ENCODE measurements at places on chromosomes 11 and 22.

DNA sequence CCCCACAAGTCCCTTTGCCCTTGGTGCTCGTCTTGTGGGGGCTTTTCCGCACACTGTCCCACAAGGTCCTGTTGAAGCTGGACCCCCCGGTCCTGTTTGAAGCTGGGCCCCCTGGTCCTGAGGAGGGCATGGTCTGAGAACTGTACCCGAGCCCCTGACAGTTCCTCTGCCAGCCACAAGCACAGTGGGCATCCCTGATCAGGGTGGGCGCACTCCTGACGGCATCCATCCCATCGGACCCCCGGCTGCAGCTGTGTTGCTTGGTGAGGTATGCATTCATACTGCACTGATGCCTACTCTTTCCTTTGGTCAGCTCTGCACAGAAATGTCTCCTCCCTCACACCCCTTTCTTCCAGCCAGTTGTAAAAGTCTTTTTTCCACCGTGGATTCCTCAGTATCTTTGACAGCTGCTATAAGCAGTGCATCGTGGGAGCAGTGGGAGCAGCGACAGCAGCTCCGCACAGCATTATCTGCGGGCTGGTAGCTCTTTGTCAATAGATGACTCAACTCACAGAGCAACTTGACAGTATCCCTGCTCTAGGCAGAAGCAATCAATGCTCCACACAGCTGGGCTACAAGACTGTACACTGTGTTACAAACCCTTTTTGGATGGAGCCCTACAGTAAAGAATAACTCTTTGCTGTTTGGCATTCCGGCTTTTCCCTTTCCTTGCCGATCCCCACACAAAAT is 1030.8 kb upstream of the CCDC90B start:
- DNase-seq: no peak

- peak; percentile 85 for DNase-seq
Observed at GRCh38 chr22:46070215-46070802, 80.0 kb upstream of the PPARA start.

GRCh38 chr22:30650508-30651116 is 15.0 kb downstream of the SLC35E4 start:
- no peak for DNase-seq

DNA sequence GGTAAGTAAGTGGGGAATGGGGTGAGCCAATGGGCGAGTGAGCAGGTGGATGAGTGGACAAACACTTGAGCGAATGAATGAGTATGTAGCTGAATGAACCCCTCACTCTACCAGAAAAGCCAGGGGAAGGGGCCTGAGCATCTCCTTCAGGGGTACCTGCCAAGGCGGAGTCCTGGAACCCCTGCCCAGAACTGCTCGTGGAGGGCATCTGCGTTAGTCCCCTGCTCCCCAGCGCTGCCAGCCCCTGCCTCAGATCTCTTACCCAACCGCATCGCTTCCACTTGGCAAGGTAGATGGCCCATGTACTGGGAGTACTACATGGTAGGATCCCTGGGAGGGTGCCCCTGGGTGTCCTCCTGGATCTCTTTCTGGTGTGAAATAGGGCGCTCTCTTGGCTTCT is 7.4 kb upstream of the ANO1 start:
- no peak for DNase-seq

DNA sequence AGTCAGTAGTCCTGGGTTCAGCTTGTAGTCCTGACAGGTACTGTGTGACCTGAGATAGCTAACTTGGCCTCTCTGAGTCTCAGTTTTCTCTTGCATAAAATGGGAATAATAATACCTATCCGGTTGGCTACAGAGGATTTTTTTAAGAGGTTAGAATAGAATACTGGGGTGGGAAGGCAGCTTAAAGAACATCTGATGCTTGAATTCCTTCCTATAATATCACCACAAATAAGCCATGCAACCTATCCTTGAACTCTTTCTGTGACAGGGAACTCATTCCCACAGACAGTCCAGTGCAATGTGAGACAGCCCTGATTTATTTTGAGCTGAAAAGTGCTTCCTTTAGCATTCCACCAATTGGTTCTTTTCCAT is 110.1 kb downstream of the CCDC81 start:
- no peak for DNase-seq

GRCh38 chr11:12841946-12842630 is 167.0 kb upstream of the RASSF10 start:
- peak; percentile 57 for DNase-seq

DNA sequence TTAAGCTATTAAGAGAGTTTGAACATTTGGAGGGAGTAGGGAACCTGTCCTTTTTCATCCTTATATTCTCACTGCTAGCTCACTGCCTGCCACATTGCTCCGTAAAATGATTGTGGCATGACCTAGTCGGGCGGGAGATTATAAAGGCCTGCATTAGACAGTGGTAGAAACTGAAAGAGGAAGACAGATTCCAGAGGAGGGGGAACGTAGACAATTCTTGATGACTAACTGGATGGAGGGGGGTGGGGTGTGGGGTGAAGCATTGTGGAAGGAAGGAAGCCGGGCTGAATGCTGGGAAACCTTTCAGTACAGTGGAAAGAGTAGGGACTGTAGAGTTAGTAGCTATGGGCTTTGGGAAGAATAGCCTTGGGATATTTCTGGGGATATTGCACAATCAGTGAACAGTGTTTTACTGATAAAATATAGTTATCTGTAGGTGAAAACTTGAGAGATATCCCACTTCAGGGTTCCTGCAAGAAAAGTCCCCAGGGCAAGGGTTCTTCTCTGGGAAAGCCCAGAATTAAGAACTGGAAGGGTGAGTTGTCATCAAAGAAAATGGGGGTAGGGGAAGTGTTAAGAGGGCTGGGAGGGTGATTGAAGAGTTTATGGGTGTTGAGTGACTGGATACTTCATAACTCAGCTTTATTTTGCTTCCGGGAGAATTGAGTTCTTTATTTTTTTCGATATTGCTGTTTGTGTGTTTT is 2.1 kb downstream of the MED15 start:
- DNase-seq: no peak

- no peak for DNase-seq
Observed at GRCh38 chr11:61930933-61931332, 13.6 kb upstream of the RAB3IL1 start.

DNA sequence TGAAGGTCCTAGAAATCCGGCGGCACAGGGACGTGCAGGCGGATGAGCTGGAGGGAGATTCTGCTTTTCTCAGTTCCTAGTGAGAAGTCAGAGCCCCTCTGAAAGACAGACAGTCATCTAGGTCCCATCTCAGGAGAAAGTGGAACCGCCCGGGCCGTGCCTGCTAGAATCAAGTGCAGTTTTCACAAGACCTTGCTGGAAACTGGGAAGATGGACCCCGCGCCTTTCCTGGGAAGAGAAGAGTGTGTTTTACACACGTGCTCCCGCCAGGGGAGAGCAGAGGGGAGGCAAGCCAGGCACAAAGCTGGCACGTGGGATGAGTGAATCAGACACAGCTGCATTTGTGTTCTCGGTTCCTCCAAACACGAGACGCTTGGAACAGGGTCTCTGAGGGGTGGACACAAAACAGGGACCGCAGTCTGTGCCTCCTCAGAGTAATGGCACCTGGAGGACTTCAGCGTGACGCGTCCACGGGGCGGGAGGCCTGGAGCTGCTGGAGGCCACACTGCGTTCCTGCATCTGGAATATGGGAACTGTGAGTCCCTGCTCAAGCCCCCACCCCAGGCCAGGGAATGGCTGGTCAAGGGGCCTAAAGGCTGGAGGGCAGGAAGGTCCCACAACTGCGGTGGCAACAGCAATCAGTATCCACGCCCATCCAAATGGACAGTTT is 218.3 kb downstream of the BRD1 start:
- no peak for DNase-seq

DNA sequence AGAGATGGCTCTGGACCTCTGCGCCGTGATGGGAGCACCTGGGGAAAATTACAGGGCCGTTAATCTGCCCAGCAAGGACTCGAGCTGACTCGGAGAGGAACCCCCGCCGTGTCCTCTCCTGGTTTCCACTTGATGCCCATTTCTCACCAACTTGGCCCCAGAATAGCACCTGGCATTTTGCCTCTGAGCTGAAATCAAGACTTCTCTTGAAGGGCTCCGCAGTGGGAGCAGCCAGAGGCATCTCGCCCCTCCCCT is 19.0 kb upstream of the CABP7 start:
- no peak for DNase-seq

GRCh38 chr11:1222491-1223345 is at the start of gene MUC5B:
TSS of gene MUC5B (plus strand) at chr11:1223066. CDS start at chr11:1223124, 58 bp downstream.
- no peak for DNase-seq

DNA sequence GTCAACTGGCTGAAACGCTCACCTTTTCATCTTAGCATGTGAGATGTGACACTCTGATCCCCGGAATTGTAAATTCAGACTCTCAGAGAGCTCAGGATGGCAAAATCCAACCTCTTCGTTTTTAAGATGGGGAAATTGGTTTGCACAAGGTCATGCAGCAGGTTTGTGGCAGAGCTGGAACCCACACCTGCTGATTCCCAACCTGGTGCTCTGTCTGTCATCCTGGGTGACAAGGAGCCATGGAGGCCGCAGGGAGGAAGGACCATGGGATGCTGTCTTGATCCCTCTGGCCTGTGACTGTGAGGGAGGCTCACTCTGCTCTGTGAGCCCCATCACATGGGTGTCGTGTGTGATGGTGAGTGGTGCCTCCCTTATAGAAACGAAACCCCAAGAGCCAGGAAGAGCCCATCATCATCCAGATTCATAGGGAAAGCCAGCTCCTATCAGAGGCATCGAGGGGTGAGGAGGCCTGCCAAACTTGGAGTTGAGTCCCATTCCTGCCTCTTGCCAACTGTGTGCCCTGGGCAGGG is 87.4 kb upstream of the SYT13 start:
- DNase-seq: no peak

GRCh38 chr11:86214710-86215109 is 29.8 kb upstream of the EED start:
- no peak for DNase-seq

- no peak for DNase-seq
Observed at GRCh38 chr11:131108760-131109159, 192.5 kb upstream of the SNX19 start.

GRCh38 chr11:123543797-123544196 is 110.6 kb downstream of the SCN3B start:
- no peak for DNase-seq

GRCh38 chr11:6237761-6238302 is 1.1 kb upstream of the CNGA4 start:
- DNase-seq: no peak

GRCh38 chr22:30948930-30949342 is 19.6 kb downstream of the MORC2 start:
- no peak for DNase-seq

GRCh38 chr11:19949606-19950005 is 210.7 kb downstream of the DBX1 start:
- DNase-seq: no peak

DNA sequence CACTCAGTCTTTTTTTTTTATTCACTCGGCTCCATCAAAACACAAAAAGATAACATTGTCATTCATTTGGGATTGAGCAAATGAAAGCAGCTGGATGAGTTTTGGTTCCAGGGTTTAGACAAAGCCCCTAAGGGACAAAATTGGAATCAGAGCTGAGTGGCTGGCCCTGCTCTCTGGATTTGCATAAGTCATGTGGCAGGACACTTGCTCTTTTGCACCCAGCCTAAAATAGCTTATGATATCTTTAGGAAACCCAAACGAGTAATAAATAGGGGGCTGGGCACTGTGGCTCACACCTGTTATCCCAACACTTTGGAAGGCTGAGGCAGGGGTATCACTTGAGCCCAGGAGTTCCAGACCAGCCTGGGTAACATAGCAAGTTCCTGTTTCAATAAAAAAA is 11.0 kb upstream of the TMEM121B start:
- no peak for DNase-seq

DNA sequence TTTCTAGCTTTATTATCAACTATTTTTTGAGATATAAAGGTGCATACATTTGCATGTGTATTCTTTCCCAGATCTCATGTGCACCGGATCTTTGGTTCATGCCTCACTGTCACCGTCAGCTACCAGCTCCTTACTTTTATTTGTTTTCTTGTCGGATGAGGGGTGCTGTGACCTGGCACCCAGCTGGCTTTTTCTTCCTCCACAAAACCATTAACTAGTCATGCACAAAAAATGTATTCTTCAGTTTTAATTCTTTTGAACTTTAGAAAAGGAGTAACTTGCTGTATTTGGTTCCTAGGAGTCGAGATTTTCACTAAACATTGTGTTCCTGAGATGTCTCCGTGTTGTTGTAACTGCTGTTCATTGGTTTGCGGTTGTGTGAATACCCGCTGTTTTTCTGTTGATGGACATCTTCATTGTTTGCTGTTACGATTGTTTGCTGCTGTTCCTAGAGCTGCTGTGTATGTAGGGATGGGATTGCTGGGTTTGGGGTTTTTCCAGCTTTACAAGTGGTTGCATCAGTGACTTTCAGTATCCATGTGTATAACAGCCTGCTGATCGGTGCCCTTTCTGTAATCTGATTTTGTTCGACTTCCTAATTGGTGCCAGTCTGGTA is 39.4 kb downstream of the MOV10L1 start:
- no peak for DNase-seq

GRCh38 chr11:11251394-11251970 is 101.6 kb downstream of the CSNK2A3 start:
- DNase-seq: no peak

DNA sequence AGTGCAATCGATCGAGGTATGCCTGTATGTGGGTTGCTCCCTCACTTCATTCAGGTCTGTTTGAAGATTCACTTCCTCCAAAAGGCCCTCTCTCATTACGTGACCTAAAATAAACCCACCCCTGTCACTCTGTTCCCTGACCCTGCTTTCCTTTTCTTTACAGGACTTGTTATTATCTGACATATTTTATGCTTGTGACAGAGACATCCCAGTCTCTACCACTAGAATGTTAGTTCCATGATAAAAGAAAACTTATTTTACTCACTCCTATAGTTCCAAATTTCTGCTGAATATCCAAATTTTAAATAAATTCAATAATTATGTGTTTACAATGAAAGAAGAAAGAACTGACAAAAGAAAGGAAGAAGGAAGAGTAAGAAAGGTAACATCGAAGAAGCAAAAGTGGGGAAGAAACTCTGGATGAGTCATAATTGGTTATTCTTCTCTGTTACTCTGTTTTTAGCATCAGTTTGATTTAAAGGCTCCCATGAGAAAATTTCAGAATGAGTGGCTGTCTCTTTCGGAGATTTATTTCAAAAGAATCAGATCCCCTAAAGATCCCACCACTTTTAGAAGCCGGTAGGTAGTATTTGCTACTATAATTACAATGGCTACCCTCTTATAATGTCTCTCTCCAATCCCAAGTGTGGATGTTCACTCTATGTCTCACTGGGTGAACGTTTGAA is 33.5 kb downstream of the ENTHD1 start:
- no peak for DNase-seq
